GM04503 (cell line): ENCODE measurements at places on chromosomes 16 and 17.

- no peak for DNase-seq
Measured at GRCh38 chr16:89172171-89172527, 601 bp downstream of the CDH15 start.

GRCh38 chr16:29842732-29843346 is 20.2 kb downstream of the CDIPT start:
- no peak for DNase-seq

- no peak for DNase-seq
Measured at GRCh38 chr17:15996322-15996721, 3.2 kb downstream of the ZSWIM7 start.

DNA sequence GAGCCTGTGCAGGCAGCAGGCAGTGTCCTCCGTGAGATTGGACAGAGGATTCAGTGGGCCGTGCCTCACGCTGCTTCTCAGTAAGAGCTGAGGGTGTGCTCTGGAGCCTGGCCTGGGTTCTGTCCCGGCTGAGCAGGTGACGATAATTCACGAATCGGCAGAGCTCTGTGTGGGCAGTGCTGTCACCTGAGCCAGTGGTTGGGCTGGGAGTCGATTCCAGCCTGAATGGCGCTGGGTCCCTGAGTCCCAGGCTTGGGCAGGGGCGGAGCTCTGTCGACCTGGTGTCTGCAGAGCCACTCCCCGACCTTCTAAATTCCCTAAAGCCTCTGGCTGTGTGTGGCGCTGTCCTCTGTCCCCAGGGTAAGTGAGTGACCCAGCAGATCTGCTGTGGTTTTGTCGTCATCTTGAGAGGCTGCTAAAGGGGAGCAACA is 8.4 kb downstream of the ACSF3 start:
- DNase-seq, result no peak

DNA sequence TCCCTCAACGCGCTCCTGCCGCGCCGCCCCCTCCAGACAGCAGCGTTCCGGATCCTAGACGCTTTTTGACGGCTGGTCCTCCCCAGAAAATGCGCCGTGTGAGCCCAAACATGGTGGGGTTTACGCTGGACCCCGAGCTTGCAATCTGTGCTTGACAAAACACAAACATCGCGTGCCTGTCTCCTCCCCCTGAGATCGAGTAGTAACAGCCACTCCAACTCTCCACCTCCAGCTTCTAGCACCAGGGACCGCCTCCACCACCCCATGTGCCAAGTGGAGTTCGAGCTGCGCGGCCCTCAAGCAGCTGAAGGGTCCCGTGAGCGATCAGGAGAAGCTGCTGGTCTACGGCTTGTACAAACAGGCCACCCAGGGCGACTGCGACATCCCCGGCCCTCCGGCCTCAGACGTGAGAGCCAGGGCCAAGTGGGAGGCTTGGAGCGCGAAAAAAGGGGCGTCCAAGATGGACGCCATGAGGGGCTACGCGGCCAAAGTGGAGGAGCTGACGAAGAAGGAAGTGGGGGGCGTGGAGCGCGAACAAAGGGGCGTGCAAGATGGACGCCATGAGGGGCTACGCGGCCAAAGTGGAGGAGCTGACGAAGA is 656 bp upstream of the GEMIN4 start:
- DNase-seq, result no peak

DNA sequence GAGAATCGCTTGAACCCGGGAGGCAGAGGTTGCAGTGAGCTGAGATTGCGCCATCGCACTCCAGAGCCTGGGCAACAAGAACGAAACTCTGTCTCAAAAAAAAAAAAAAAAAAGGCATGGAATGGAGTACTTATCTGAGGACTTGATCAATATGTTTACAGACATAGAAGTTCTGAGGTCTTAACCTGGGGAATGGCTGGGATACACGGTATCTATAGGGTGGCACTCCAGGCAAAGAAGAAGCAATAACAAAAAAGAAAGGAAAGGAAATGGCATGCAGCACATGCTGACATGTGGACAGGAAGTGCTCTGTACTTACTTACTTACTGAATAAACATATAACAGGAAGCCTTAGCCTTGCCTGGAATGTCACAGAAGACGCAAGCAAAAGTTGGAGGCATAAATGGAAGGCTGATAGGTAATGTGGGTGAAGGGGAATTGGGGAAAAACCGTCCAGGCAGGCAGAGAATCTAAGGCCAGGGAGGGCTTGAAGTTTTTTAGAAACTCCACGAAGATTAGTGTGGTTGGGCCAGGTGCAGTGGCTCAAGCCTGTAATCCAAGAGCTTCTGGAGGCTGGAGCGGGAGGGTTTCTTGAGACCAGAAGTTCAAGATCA is 10.1 kb upstream of the SPOP start:
- no peak for DNase-seq

- DNase-seq, result no peak
Measured at GRCh38 chr16:71689901-71690300, 34.6 kb downstream of the PHLPP2 start.

DNA sequence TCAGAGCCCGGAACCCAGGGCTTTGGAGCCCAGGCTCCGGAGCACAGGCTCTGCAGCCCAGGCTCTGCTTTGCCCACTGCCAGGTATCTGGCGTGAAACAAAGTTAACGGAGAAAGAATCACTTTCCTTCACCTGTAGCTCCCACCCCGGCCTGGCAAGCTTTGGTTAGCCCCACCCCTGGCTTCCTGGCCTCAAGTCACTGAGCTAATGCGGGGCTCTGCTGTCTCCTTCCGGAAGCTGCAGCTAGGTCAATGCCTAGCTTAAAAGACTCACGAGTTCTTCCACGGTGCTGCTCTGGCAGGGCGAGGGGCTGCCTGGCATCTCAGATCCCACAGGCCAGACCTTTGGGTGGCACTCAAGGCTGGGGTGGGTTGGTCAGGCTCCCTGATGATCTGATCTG is 21.1 kb upstream of the SPPL2C start:
- DNase-seq, result no peak

- DNase-seq, result no peak
Measured at GRCh38 chr16:56658327-56658875, 642 bp downstream of the MT1F start.

DNA sequence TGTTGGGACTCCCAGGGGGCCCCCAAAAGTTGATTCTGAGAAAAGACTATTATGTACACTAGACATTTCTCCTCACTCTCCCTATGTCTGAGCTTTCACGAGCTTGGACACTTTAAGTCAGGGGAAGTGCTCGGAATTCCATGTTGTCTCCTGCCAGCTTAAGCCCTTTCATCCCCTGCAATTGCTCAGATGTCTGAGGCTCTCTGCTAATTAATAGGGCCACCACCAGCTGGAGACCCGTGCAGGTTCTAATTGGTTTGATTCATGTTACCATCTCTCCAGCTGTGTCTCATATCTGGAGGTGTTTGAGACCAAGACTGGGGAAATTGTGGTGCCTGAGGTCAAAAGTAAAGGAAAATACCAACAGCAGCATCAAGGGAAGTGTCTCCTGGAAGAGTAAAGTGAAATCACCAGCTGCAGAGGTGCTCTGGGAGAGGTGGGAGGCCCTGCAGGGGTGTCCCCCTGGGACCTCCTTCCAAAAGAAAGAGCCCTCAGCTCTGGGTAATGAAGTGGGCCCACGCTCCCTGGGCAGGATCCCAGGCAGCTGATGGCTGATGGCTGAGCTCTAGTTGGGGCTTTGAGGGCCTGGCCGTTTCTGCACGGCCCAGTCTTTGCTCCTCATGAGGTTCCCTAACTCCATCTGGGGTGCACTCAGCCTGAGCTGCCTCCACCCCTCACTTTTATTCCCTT is 5.8 kb upstream of the UTS2R start:
- no peak for DNase-seq

DNA sequence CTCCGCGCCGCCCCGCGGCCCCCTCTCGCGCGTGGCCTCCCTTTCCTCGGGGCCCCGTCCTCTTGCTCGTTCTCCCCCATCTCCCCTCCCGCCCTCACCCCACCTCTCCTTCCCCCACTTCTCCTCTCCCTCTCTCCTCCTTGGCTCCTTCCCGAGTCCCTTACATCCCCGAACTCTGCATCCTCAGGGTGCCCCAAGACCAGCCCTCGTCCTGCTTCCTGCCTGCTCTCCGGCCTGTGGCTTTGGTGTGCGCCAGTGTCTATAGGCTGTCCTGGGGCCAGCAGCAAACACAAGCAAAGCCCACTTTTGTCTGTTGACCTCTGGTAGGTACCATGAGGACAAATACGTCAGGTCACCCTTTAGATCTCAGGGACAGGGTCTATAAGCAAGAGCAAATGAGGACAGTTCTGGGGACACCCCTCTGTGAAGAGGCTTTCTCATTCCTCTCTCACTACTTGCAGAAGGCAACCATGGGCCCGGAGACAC is 284 bp upstream of the COPZ2 start:
- DNase-seq, result no peak

GRCh38 chr17:21295036-21295952 is 10.8 kb downstream of the MAP2K3 start:
- no peak for DNase-seq

- DNase-seq, result no peak
Measured at GRCh38 chr16:87309620-87310525, 7.3 kb downstream of the C16orf95 start.

DNA sequence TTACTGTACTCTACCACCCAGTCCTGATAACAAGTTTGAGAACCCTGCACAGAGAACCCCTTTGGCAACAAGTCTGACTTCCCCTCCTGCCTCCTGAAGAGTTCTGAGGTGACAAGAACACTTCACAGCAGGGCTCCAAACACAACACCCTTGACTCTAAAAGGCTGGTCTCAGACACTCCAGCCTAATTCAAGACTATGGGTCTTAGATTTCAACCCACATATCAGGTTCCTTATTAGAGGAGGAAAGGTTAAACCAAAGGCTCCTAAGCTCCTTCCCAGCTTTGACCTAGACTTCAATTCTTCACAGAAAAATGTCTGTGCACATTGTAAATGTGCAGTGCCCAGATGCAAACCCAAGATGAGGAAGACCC is 23.0 kb downstream of the RANBP10 start:
- DNase-seq, result no peak

DNA sequence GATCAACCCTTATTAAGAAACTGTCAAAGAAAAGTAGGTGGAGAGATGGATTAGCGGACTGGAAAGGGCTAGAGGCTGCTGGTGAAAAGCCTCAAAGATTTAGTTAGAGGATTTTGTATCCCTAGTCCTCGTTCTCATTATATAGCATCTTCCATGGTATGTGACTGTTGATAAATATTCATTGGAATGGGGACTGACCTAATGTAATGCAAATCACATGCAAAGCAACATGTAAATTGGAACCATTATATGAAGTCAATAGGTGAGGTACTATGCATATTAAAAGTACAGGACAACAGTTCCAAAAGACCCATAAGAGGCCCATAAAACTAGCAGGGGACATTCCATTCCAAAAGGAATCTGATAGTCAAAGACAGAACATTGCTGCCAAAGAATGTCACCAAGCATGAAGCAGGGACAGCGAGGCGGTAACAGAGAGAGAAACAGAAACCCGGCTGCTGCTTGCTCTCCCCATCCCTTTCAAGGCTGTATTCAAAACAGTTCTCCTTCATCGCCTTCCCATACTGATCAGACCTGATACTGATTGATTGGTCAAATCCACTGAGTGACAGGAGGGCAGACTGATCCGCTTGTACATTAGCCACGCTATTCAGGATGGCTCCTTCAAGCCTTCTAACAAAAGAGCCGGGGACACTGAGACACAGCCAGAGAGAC is 44.5 kb downstream of the SOX9 start:
- DNase-seq, result no peak

GRCh38 chr17:82844796-82845162 is 5.0 kb upstream of the ZNF750 start:
- no peak for DNase-seq

DNA sequence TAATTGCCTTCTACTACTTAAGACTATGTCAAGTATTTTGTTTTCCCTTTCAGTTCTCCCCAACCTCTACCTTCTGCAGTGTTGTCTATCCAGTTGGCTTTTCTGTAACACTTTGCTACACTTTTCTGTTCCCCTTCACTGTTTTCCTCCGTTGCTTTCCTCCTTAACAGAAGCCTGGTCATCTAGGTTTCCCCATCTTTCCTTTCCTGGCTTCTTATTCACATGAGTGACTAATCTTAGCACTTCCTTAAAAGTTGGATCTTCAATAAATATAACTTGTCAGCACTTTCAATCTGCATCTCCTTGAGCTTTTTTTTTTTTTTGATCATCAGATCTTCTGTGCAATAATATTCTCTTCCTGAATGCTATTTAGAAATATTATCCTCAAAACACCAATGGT is 2.8 kb upstream of the SLFN11 start:
- no peak for DNase-seq

DNA sequence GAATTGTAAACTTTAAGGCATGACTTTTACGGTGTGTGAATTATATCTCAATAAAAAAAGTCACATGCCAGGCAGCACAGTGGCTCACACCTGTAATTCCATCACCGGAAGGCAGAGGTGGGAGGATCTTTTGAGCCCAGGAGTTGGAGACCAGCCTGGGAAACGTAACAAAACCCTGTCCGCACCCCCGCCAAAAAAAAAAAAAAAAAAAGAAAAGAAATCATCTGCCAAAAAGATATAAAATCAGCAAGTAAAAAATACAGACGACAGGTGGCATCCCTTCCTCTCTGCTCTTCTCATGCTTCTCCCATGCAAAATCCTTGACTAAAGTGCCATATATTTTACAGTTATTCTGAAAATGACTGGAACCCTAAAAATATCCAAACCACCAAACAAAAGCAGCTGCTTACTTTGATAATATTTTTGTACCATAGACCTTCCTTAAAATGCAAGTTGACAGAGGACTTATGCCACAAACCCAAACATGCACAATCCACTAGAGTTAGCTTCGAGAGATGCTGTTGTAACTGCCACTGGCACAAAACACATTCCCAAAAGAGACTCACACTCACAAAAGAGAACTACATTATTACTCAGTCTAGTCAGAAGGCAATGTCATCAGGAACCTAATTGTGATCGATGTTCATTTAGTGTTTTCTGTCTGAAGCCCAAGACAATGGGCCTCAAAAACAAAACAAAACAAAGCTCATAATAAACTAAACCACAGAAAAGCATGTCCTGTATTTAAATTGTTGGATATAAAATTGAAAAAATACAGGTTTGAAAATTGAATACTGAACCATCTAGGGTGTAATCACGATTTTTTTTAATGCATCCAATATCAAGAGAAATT is 2.4 kb downstream of the CRLF3 start:
- DNase-seq, result no peak

GRCh38 chr16:11010575-11011221 is 66.3 kb downstream of the CLEC16A start:
- DNase-seq, result no peak

- no peak for DNase-seq
Measured at GRCh38 chr17:2061441-2061958, 6.6 kb downstream of the HIC1 start.

GRCh38 chr17:8821446-8822105 is 22.4 kb upstream of the MFSD6L start:
- no peak for DNase-seq

- DNase-seq, result peak; percentile 54
Measured at GRCh38 chr17:9256751-9257629, 235.7 kb downstream of the NTN1 start.
